IgD-negative memory B cell (primary cell): ENCODE measurements at places on chromosomes 13 and 19. TPM values are rescaled to one million over a fixed set of nuclear protein-coding genes. Genes with fewer than 3 reads are reported as not detected.

Gene CYP4F3
- polyA plus RNA-seq: not detected

Gene EHD2
- not detected for polyA plus RNA-seq

Gene ZNF66
- 6.1 TPM for polyA plus RNA-seq

Gene ZNF737
- 19.0 TPM for polyA plus RNA-seq

Gene HSPB6
- not detected for polyA plus RNA-seq

Gene RNF113B
- not detected for polyA plus RNA-seq
